NCI-H2081 (cell line): ENCODE measurements at places on chromosomes 16 and 17.

- DNase-seq = peak; percentile 99
Observed at GRCh38 chr16:57734925-57735754, 430 bp upstream of the KATNB1 start.

DNA sequence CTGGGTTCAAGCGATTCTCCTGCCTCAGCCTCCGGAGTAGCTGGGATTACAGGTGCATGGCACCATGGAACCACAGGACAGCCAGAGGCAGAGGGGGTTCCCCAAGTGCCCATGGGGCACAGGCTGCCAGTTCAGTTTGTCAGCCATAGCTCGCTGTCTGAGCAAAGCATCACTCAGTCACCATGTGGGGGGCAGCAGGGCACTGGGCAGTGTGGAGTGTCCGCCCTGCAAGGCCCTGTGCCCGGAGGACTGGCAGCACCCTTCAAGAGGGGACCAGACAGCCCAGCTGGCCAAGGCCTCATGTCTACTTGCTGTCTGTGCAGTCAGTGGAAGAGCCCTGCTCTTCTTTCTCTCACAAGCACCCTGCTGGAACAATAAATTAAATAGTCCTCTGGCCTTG lies 6.4 kb downstream of the ALYREF start:
- no peak for DNase-seq

DNA sequence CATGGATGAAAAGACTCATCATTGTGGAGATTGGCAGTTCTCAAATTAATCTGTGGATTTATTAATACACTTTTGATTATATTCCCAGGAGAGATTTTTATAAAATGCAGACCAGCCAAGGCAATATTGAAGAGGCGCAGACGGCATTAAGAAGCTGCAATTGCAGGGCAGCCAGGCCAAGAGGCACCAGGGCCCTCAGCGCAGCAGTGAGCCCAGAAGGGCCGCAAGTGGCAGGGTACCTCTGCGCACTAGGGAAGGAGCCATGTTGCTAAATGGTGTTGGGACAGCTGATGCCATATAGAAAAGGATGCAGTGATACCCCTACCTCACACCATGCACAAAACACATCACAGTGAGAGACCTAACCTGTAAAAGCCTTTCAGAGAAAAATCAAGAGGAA lies 36.6 kb upstream of the CHMP6 start:
- DNase-seq = no peak

- no peak for DNase-seq
Observed at GRCh38 chr17:45108595-45109521, 23.5 kb downstream of the PLCD3 start.

DNA sequence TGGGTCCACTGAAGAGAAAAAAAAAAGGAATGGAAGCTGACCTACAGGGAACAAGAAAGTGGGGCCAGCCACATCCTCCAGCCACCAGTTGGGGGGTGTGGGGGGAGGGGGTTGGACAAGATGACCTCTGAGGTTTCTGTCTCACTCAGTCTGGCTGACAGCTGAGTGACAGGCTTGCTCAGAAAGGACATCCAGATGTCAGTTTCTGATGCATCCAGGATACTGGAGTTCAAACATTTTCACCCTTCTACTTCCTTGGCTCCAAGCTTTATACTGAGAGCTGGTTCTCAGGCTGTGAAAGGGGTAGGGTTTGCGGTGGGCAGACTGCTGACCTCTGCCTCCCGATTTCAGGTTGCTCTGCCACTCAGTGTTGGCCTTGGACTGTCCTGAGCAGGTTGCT lies 2178.3 kb downstream of the TP53TG3F start:
- DNase-seq = no peak

DNA sequence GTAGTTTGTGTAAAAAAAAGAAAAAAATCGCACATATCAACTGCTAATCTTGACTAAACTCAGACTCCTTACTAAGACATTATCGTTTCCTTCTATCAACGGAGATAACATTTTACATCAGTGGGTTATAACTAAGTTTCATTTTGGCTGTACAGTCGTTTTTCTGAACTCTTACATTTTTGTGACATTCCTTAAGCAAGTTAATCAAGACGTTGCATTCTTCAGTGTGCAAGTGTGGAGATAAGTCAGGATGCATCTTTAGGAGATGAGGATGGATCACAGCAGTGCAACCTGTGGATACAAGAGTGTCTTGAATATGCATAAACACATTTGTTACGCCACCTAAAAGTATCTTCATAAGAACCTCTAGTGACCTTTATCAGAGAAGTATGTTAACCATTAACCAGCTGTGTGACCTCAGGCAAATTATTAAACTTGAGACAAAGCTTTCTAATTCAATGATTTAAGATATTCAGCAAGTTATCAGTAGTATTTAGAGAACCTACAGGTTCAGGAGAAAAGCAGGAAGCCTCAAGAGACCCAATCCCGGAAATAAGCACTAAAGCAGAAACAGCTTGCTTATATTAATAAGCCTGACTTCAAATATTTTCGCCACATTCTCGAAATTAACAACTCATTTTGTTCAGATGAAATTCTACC lies 9.4 kb downstream of the CMC2 start:
- no peak for DNase-seq

DNA sequence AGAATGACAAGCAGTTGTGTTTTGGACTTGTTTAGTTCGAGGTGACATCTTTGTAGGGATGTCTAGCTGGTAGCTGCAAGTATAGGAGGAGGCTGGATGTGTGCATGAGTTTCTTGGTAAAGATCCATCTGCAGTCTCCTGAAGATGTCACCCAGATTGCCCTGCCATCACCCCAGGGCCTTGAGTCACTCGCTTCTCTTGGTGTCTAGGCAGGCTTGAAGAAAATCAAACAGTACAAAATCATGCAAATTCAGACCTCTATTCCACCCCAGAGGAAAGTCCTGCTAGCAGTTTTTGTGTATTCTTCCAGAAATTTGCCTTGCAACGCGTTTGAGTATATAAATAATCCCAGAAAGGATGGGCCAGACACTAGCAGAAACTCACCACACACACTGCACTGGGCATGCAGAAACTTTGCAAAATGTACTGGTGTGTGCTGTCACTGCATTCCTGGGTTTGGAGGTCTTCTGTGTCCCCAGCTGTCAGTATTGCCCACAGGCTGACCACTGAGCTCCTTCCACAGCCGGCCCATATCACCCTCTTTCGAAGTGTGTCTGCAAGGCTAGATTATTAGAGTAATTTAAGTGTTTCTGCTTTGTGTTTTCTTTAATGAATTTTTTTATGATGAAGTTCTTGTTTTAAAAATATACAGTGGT lies 51.5 kb downstream of the TENT4B start:
- DNase-seq = no peak

DNA sequence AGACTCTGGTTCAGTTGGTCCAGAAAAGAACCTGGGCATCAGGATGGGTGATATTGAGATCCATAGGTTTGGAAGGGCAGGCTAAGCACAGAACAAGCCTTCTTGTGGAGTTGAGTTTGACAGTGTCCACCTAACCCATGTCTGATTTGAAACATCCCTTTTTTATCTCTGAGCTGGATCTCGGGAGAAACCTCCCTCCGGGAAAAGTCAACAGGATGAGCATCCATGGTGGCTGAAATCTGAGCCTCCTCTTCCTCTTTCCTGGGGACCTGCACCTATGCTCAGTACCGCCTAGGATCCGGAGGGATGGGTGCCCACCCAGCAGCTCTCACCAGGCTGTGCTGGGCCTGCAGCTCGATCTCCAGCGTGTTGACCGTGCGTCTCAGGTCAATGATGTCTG lies 3.4 kb downstream of the KRT32 start:
- no peak for DNase-seq

- no peak for DNase-seq
Observed at GRCh38 chr16:11456741-11457140, 111.5 kb downstream of the RMI2 start.
